ENCODE measurements at places on chromosomes 7 and 10.

- DNase-seq = no peak
Measured at GRCh38 chr7:49279891-49280290, 355.5 kb downstream of the CDC14C start.

- DNase-seq = no peak
Measured at GRCh38 chr7:2980401-2981102, 63.1 kb downstream of the CARD11 start.

- no peak for DNase-seq
Measured at GRCh38 chr7:94042381-94042780, 38.2 kb upstream of the BET1 start.

DNA sequence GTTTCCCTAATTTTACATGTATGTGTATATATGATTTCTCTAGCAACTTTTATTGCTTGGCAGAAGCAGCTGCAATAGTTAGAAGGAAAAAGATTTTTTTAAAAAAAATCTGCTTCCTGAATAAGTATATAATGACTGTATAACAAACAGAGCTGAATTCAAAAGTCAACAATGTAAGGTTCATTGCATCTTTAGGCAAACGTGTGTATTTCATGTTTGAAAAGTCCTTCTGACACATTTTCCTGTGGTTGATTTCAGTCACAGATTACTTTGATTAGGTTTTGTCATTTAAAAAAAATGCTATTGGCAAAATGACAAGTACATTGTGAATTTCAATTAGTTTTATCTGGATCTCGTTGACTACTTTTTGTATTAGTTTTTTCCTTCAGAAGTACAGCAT, 231.0 kb downstream of the CSTF2T start:
- DNase-seq = no peak

DNA sequence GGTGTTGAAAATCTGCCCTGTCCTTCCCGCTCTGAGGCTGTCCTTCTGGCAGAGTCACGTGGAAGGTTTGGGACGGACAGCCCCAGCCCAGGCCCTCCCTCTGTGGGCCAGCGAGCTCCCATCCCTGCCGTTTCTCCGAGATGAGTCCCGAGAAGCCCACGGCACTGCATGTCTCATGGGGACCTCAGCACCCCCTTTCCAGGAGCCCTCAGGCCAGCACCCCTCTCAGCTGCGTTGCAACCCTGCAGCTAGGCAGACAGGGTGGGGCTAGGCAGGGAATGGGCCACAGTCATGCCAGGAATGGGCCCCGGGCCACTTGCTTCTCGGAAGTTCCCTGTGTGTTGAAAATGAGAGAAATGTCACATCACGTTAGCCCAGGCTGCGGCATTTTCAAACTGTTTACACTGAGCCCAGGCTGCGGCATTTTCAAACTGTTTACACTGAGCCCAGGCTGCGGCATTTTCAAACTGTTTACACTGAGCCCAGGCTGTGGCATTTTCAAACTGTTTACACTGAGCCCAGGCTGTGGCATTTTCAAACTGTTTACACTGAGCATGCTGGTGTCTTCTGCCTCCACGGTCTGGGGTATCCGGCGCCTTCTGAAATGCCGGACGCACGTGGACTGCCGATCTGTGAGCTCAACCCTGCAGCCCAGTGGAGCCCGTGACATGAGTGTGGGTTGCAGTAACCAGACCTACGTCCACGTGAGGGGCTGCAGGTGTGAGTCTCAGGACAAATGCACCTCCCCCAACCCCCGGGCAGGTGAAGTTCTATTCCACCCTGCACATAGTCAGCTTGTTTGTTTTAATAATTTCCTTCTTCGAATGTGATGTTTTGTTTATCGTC, 42.6 kb downstream of the FAM20C start:
- no peak for DNase-seq

GRCh38 chr10:19117438-19117837, 68.8 kb downstream of the MALRD1 start:
- no peak for DNase-seq

- DNase-seq = no peak
Measured at GRCh38 chr10:77609781-77610272, 27.8 kb downstream of the KCNMA1 start.

GRCh38 chr7:141339603-141340002, 211.6 kb upstream of the AGK start:
- no peak for DNase-seq

- DNase-seq = no peak
Measured at GRCh38 chr10:92891885-92892690, 43.8 kb downstream of the EXOC6 start.

DNA sequence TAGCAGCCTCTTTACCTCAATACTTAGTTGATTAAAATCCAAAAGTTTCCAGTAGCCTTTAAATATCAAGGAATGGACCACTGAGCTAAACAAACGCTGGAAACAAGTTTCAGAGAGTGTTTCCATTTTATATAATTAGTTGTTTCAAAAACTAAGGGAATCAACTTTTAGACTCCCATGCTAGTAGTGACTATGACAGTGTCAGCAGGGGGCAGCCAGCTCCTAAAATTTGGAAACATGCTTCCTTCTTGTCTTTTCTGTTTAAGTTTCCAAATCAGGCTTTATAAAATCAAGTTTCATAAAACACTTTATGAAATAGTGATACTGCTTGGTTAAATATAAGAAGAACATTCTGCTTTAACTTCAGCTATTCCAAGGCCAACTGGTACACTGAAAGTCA, 138.2 kb upstream of the TMEM229A start:
- DNase-seq = no peak

- no peak for DNase-seq
Measured at GRCh38 chr7:106165337-106165736, 53.2 kb upstream of the SYPL1 start.

GRCh38 chr7:94231305-94231704, 163.4 kb upstream of the COL1A2 start:
- no peak for DNase-seq

- DNase-seq = no peak
Measured at GRCh38 chr7:27137640-27138315, 5.7 kb downstream of the HOXA5 start.

DNA sequence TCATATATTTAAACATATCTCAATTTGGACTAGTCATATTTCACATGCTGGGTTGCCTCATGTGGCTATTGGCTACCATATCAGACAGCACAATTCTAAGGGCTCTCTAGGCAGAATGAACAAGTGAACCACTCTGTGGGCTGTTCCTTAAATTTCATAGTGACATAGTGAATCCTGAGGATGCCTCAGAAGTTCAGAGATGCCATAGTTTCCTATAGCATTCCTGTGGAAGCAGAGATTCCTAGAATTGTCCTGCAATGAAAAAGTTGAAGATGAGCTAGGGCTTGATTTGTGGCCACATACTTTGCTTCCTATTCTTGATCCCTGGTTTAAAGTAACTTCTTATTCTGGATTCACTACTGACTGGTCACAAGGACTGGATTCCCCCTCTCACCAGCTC, 35.6 kb downstream of the MKX start:
- no peak for DNase-seq

- DNase-seq = no peak
Measured at GRCh38 chr7:129388333-129389098, 45.7 kb upstream of the STRIP2 start.
